ENCODE measurements at places on chromosomes 6 and 20.

GRCh38 chr6:56790414-56790813, 147.7 kb upstream of the DST start:
- no peak for DNase-seq

DNA sequence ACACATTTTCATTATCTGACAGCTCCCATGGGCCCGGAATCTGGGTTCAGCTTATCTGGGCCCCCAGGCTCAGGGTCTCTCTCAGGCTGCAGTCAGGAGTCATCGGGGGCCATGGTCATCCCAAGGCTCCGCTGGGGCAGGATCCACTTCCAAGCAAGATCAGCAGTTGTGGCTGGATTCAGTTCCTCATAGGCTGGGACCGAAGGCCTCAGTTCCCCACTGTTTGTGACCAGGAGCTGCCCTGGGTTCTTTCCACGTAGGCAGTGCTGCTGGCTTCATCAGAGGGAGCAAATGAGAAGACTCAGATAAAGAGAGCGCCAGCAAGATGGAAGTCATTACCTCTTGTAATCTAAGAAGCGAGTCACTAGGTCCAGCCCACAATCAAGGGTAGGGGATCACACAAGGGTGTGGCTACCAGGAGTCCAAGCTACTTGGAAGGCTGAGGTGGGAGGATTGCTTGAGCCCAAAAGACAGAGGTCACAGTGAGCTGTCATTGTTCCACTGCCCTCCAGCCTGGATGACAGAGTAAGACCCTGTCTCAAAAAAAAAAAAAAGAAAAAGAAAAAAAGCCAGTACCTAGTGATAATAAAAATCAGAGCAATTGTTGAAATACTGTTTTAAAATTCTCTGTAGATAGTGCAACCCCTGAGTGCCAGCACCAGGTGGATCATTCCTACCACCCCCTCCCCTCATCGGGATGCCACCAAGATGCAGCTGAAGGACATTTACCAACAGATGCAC, 162.7 kb downstream of the NFATC2 start:
- no peak for DNase-seq

DNA sequence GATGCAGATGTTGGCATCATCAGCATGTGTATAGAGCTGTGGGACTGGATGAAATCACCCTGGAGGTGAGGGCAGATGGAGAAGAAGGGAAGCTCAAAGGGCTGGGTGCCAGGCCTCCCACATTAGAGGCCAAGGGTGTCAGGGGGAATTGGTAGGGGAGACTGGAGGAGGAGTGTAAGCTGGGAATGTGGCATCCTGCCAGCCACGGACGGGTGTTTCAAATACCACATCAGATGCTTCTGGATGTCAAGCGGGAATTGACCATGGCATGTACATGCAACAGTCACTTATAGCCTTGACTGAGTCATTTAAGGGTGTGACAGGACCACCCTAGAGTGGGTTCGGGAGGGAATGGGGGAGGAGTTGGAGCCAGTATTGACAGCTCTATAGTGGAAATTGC, 9.6 kb downstream of the ERGIC3 start:
- no peak for DNase-seq

DNA sequence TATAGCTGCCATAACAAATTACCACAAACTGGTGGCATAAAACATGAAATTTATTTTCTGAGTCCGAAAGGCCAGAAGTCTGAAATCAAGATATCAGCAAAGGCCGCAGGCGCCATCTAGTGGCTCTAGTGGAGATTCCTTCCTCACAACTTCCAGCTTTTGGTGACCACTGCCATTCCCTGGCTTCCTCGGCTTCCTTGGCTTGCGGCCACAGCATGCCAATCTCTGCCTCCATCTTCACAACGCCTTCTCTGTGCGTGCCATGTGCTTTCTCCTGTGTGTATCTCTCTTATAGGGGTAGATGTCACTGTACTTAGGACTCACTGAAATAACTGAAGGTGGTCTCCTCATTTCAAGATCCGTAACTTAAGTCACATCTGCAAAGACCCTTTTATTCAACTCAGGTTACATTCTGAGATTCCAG, 5.4 kb upstream of the PLAGL1 start:
- peak; percentile 34 for DNase-seq

GRCh38 chr20:51503376-51503775, 39.1 kb downstream of the NFATC2 start:
- no peak for DNase-seq

- DNase-seq = no peak
Observed at GRCh38 chr6:11682561-11682975, 96.0 kb downstream of the ADTRP start.

DNA sequence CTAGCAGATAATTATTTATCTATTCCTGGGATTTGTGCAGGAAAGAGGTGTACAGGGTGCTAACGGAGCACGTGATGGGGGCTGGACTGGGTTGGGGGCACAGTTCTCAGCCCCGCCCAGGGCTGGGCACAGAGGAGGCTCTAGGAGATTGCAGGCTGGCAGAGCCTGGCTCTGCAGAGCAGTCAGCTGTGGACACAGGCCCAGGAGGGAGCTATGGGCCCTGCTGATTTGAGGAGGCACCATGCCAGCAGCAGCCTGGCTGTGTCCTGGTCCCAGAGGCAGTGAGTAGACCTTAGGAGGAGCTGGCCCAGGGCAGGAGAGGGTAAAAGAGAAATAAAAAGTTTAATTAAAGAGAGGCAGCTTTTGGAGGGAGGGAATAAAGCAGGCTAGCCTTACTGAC, 19.3 kb downstream of the MAFB start:
- no peak for DNase-seq

DNA sequence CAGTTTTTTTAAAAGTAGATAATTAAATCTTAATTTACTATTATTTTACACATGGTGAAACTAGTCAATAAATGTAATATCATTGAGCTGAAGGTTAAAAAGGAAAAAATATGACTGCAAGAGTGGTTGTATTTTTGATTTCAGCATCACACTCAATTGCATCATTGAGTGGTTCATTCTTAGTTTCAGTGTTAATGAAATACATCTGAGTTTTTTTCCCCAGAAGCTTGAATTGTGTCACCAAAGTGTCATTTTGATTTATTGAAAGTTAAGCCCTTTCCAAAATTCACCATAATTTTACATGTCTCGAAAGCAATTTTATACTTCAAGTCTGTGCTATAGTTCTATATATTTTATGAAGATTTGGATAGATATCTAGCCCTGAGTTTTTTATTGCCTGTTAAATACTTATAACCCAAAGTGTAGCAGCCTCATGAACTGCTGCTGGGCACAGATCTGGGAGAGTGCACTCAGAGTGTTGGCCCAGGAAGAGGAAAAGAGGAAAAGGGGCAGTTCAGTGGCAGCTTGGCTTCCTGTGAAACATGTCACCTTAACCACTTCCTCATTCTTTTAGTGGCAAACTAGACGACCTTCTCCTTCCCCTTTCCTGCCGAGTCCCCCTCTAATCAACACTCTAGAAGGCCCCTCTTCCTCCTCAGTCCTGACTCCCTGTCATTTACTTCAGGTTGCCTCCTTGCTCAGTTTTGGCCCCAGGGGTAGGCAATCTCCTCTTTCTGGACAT, 140.7 kb downstream of the ESR1 start:
- no peak for DNase-seq

DNA sequence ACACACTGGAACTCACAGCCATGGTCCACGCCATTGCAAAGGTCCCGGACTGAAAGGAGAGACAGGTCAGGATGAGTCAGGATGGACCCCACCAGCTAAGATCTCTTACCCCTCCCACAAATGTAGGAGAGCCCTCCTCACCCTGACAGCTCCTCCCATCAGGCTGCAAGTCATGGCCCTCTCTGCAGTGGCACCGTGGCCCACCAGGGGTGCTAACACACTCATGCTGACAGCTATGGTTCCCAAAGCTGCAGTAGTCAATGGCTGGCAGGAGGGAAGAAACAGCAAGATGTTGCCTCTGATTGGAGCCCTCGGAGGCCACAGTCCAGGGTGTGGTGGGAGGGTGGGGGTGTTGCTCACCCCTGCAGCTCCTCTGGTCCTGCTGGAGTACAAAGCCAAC, 5.7 kb upstream of the RBPJL start:
- no peak for DNase-seq

DNA sequence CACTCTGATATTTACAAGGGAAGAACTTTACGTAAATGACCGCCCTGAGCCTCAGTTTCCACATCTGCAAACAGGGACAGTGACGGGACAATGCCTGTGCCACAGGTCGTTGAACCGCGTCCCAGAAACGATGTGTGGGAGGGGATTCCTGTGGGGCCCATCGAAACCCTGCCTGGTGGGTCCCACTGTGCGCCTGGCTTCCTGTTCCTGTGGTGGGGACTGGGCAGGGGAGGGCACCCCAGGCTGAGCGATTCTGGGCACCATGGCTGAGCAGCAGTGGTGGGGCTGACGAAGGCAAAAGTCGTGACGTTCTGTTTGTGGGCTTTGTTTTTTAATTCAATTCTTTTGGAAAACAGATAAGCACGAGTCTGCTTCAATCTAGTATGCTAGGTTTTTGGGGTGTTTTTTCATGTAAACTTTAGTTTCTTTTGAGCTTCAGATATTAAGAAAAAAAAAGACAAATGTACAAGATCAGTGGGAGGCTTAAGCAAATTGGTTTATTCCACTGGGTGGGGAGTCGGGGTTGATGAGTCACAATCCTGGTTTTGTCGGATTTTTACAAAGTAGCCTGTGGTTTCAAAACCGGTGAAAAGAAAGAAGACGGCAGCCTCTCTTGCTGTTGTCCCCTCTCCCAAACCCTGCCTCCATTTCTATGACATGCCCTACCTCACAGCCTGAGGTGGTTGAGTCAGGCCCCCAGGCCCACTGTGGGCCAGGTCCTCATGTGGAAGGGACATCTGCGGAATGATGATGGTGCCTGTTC, 40.4 kb downstream of the GNAS-AS1 start:
- no peak for DNase-seq

DNA sequence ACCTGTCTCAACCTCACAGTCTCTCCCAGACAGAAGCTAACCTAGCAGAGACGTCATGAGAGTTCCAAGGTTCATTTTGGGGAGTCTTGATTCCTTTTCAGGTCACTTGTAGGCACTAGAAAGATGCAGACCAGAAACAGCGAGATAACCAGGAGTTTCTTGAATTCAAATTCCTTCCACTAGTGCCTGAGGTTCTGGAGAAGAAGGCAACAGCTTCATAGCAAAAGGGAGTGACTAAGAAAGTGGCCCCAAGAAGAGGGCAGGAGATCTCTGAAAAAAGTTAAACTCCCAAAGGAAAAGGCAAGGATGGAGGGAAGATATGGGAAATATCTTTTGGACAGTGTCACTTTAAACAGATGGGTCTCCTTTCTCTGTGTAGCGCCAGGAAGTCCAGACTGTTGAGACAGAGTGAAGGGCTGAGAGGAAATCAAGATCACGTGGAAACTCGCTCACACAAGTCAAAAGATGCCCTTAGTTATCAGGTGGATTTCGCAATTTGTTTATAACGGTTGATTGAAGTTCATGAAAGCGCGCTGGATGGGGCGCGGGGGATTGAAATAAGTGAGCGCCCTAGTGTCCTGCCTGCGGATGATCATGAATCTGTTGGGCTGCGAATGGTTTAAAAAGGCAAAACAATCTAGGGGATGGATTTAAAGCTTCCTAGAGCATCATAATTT, 4.8 kb upstream of the PRSS16 start:
- DNase-seq = no peak

DNA sequence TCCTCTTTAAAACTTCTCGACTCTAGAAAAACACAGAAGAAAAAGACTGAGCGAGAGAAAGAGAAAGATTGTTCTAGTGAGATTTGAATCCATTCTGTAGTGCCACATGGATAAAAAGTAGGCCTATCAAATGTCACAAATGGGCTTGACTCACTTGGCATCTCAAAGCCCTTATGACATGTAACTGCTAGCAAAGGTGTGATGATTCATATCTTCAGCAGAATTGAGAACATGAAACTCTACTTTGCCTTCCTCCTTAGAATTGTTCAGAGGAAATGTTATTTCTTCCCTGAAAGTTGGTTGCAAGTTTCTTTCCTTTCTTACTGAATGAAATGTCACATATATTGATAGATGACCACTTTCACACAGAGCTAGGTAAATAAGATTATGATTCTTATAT, 40.4 kb upstream of the DUSP22 start:
- no peak for DNase-seq

DNA sequence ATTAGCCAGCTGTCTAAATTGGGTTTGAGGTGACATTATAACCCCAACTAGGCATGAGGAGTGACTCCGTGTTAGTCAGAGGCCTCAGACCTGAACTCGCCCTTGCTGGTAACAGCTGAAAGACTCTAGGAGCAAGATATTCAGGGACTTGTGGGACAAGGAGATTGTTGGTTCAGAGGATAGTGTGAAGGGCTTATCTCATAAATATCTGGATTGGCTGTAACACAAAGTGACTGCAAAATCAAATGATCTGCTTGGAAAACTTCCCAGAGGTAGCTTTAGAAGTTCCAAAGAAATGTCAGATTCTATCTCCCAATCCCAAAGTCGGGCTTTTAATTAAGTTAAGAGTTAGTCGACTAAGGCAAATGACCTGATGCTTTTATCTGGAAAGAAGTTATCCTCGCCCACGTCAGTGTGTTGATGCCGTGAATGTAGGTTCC, 72.4 kb downstream of the TULP4 start:
- DNase-seq = no peak

DNA sequence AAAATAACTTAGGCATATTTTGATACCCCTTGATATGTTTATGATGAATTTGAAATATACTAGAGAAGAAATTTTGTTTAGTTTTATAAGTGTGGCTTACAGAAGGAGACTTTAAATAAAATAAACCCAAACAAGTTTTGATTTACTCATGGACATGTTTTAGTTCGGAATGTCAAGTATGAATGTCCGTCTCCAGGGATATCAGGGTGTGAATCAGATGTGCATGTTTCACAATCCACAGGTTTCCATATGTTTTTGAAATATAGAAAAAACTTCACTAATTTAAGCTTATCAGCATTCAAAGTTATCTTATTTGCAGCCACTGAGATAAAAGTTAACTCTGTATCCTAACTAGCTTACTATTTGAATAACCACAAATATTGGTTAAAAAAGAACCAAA, 51.5 kb downstream of the PLCB1 start:
- DNase-seq = no peak

DNA sequence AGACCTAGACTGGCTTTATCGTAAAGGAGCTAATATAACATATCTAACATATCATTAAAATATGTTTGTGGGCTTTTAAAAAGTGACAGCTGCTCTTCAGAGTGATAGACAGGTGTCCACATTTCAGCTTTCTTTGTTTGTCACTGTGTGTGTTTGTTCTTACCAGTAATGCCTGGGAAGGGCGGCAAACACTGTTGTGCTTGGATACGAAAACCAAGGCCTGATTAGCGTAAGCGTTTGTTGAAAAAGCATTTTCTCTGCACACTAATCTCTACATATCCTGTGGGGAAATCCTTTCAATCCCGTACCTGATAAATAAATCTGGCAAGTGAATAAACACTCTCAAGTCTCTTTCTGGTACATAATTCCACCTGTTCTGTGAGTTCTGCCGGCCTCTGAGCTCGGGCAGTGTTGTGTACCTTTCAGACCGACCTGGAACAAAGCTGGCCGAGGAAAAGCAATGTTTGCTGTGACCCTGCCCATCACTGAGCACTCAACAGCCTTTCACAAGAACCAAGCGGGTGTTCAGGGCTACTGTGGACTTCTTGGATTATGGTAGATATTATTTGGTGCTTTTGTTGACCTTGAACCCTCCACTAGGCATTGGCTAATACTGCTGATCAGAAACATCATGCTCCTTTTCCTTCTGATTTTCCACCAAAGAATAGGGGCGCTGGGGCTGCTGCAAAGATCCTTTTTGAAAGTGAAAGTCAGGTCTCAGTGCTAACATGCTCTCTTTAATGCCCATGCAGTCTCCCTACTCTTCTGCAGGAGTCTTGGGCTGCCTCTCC, 100.4 kb downstream of the CD83 start:
- no peak for DNase-seq
